ENCODE measurements at places on chromosomes 11 and 22.

DNA sequence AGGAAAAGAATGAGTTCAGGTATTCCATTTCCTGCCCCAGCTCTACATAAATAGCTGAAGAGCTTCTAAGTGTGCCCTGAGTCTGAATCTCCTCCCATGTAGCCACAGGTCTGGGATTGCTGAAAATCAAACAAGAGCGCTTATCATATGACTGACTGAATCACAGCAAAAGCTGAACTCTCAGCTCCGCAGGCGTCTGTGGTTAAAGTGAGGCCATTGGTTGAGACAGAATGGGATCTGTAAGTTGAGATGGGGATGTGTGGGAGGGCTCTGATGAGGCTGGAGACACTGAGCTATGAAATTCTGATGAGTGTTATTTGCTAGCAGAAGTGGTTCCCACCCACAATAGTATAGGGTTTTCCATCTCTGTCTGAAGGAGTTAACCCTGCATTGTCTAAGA, 637.0 kb downstream of the OPCML start:
- no peak for DNase-seq

DNA sequence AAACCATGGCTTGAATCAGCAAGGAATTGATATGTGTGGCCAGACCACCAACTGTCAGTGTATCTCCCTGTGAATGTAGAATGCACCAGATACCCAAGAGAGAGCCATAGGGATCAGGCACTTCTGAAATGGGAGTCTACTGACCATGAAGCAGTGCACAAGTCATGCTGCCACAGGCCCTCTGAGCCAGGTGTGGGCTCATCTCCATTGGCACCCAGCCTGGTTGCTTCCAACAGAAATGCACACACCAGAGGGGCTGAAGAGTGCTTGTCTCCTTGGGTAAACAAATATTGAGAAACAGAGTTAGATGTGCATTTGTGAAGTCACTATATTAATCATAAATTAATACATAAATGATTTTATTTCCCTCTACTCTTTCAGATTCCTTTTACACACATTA, 28.4 kb upstream of the PANX1 start:
- DNase-seq = peak; percentile 65

GRCh38 chr22:29245626-29246385, 22.0 kb downstream of the RHBDD3 start:
- peak; percentile 49 for DNase-seq

DNA sequence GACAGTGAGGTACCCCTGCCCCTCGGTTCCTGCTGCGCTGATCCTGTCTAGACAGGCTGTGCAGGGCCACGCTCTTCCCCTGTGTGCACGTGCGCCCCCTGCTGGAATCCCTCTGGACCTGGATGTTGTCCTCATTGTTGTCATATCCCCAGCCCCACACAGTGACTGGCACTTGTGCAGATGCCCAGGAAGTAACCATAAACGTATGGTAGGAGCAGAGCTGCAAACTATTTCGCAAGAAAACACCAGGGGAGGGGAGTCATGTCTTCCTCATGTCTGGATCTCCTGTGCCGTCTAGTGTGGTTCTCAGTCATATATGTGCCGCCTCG, 114.7 kb downstream of the CRYBB2 start:
- peak; percentile 48 for DNase-seq

DNA sequence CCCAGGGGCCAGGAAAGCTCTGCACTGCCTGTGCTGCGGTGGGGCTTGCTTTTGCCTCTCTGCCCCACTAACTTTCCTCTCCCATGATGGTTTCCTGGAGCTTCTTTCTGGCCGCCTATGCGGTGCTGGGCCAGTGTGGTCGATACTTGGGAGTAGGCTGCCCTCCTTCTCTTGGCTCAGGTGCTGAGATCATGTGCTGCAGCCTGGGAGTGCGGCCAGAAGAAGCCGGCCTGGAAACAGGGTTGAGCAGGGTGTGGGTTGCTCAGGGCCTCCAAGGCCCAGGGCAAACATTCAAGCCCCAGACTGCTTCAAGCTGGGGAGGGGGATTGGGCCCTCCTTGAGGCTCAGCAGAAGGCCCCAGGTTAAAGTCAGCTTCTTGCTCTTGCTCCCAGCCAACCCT, 125.0 kb downstream of the NTM start:
- no peak for DNase-seq

- DNase-seq = no peak
These were observed 1.9 kb downstream of the NEAT1 start for GRCh38 chr11:65424205-65425104.

GRCh38 chr11:14144934-14145333, 182.4 kb downstream of the SPON1 start:
- DNase-seq = no peak

- DNase-seq = no peak
These were observed 38.7 kb downstream of the GLYAT start for GRCh38 chr11:58693026-58693425.

DNA sequence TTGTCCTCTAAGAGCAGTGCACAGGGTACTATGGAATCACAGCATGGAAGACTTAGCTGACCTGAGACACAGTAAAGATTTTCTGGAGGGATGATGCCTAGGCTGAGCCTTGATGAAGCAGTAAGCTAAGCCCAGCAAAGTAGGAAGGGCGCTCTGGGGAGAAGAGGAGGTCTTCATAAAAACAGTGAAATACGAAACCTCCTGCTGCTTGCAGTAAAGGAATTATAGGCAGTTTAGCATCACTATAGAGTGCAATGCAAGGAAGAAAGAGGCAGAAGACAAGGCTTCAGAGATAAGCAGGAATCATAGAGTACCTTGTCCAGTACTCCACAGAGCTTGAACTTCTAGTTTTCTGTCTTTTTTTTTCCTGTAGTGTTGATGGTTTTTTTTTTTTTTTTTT, 555.7 kb upstream of the CADM1 start:
- no peak for DNase-seq

DNA sequence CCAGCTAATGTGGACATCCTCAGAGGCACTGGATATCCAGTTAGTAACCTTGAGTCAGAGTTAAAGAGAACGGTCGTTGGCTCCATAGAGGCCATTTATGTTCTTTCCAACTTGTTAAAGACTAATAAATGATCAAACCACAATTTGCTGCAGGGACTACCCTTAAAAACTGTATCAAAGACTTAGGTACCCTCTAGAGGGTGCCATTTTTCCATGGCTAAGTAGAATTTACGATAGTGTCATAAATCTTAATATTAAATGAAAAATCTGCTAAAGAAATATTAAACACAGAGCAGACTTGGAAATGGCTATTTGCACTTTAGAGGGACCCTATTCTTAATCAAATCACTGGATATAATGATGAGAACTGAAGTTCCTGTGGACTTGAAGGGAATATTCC, 685.2 kb upstream of the CHORDC1 start:
- no peak for DNase-seq

- DNase-seq = no peak
These were observed 1155.1 kb downstream of the FAM181B start for GRCh38 chr11:81578571-81578970.

DNA sequence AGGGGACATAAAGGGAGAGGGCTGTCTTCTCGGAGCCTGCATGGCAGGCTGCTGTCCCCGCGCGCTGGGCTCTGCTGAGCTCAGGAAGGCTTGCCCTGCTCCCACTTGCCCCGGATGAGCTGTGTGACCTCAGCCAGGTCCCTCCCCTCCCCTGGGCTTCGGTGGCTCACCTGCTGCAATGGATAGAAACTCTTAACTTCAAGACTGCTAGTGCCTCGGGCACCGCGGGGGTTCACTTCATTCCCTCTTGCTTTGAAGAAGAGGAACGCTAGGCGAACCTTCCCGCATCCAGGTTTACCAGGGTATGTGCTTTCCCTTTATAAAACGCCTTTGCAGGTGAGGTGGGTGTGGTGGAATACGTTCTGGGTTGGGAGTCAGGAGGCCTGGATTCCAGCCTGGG, 115.0 kb downstream of the PHF21B start:
- no peak for DNase-seq

DNA sequence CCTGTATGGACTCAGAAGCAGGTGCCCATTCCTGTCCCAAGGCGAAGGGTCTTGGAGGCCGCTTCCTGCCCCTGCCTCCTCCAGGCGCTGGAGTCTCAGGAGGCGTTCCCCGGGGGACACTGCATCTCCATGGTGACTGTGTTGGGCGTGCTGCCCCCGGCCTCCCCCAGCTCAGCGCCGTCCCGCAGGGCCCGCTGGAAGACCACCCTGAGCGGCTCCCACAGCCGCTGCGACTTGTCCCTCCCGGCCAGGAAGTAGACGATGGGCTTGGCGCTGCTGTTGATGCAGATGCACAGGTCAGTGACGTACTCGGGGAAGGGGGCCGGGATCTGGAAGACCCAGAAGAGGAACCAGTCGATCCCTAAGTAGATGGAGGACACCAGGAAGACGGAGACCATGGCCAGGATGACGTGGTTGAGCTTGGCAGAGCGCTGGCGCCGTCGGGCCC, 7.8 kb downstream of the MRGPRF start:
- DNase-seq = no peak

GRCh38 chr11:44652901-44653644, 73.7 kb upstream of the TSPAN18 start:
- no peak for DNase-seq

DNA sequence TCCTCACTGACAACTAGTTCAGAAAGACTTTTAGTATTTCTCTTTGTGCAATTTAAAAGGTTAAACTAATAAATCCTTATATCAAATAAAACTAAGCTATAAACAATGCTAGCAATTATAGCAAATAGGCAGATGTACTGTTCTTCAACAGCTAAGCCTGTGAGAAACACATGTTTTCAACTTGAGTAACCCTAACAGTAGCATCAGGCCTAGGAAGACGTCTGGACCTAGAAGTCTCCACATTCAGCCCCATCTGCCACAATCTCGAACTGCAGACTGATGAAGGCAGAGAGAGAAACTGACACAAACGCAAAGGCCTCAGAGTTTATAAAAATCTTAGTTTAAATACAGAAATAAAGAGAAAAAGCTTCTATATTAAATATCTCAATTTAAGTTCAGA, 2.5 kb downstream of the ST13 start:
- no peak for DNase-seq

GRCh38 chr11:77799338-77799737, 21.2 kb downstream of the RSF1 start:
- DNase-seq = no peak

DNA sequence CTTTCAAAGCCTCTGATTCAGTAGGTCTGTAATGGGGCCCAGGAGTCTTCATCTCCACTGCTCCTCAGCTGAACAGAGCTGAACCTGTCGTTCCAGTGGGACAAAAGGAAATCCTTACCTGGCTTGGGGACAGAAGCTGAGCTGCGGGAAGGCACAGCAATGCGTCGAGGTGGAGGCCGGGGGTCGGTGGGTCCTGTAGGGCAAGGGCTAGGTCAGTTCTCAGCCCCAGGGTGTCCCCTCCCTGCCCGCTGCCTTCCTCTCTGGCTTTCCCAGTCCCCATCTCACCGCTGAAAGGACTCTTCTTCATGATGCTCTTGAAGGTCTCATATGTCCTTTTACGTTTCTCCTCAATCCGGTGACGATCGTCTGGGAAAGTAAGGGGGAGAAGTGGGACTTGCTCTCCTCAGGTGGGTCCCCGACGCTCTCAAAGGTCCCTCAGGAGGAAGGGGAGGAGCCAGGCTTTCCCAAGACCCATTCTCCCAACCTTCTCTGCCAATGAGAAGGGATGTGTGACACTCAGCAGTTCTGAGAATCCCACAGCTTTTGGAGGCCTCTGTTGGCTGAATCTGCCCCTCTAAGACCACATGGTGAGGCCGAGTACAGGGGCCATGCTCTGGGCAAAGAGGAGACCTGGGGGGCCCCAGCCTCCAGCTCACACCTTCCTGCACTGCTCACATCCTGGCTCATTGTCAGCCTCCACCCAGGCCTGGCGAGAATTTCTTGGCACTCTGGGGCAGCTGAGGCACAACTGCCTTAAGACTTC, 7.0 kb downstream of the RELA start:
- DNase-seq = no peak

GRCh38 chr11:61771985-61772455, 19.6 kb downstream of the MYRF start:
- DNase-seq = no peak

- DNase-seq = no peak
These were observed 28.4 kb downstream of the TRPC6 start for GRCh38 chr11:101555366-101555765.

- DNase-seq = no peak
These were observed 15.8 kb downstream of the C11orf71 start for GRCh38 chr11:114384487-114384886.

DNA sequence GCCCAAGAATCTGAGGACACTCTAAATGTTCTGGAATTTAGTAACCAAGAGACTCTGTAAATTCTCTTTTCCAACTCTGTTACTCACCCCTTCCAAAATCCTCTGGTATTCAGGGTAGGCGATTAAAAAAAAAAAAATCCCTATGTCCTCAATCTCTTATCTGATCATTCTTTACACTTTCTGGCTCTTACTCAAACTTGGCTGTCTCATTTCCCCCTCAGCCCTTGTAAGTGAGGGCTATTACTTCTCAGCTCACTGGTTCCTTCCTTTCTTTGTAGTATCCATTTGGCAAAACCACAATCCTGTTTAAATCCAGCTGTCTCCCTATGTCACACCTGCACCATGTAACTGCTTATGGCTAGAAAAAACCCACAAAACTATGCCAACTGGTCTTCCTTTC, 12.7 kb upstream of the MSANTD2 start:
- DNase-seq = no peak

GRCh38 chr22:43345761-43346301, 2.7 kb upstream of the SCUBE1 start:
- no peak for DNase-seq

DNA sequence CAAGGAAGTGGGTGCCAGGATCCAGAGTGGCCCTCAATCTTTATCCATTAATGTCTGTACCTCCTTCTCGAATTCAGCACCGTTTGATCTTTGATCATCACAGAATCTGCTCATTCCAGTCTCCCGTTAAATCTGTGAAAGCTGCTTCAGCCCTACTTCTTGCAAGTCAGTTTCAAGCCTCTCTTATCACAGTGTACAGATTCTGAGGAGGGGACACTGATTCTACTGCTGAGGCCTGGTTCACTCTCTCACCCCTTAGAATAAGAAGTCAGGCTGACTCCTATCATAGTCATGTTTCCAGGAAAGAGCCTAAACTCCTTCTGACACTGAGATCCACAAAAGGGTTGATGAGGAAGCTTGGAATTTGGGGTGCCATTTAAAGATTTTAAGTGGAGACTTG, 39.0 kb downstream of the MAML2 start:
- DNase-seq = no peak

- peak; percentile 61 for DNase-seq
These were observed 16.6 kb upstream of the SPTBN2 start for GRCh38 chr11:66745356-66746235.

DNA sequence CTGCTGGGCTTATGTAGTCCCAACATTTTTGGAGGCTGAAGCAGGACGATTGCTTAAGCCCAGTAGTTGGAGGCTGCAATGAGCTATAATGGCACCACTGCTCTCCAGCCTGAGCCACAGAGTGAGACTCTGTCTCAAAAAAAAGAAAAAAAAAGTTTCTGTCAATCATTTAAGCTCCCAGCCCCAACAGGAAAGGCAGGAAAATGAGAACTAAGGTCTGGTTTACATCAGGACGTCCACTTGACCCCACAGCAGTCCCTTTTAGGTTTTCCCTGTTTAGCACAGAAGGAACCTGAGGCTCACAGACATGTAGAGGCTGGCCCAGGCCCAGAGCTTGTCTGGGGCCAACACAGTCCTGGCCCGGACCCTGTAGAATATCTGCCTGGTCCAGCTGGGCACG, 9.2 kb upstream of the TTLL1 start:
- no peak for DNase-seq
